ENCODE measurements at places on chromosomes 5 and 9. TPM values are rescaled to one million over a fixed set of nuclear protein-coding genes. Genes with fewer than 3 reads are reported as not detected.
A peak's percentile ranks its signal among the peaks of the same experiment; 100 is the strongest.

Gene CHSY3
- not detected for total RNA-seq

Gene SPINK6
- total RNA-seq, result not detected

Gene SPINK13
- total RNA-seq, result not detected

Gene FOXD4
- total RNA-seq, result 0.13 TPM

Gene PCDHGB7
- total RNA-seq, result not detected

Gene FBP2
- total RNA-seq, result not detected

Gene CATSPER3
- total RNA-seq, result 0.55 TPM

Gene TAF11L5
- not detected for total RNA-seq

Gene ACSL6
- total RNA-seq, result 10.6 TPM

Gene DMRT1
- not detected for total RNA-seq

Gene PLAC8L1
- 0.50 TPM for total RNA-seq

Gene PDLIM4
- total RNA-seq, result not detected

Gene MYMK
- not detected for total RNA-seq

Gene GZMA
- total RNA-seq, result 1,099 TPM

Gene SYNPO
- 0.10 TPM for total RNA-seq

GRCh38 chr5:127746756-127747155 is 43.6 kb downstream of the CCDC192 start:
- H3K36me3 ChIP-seq, result no peaks in the 10 kb centered on the region
- H3K4me1 ChIP-seq, result no peaks in the 10 kb centered on the region
- no peak for DNase-seq

- H3K27ac ChIP-seq, result no peak overlapping the region
- no peaks in the 10 kb centered on the region for H3K4me1 ChIP-seq
- H3K4me3 ChIP-seq, result no peak overlapping the region
- H3K36me3 ChIP-seq, result no peaks in the 10 kb centered on the region
- no peaks in the 10 kb centered on the region for H3K27me3 ChIP-seq
- no peak for DNase-seq
Measured at GRCh38 chr5:180636016-180636402, 13.4 kb downstream of the FLT4 start.

DNA sequence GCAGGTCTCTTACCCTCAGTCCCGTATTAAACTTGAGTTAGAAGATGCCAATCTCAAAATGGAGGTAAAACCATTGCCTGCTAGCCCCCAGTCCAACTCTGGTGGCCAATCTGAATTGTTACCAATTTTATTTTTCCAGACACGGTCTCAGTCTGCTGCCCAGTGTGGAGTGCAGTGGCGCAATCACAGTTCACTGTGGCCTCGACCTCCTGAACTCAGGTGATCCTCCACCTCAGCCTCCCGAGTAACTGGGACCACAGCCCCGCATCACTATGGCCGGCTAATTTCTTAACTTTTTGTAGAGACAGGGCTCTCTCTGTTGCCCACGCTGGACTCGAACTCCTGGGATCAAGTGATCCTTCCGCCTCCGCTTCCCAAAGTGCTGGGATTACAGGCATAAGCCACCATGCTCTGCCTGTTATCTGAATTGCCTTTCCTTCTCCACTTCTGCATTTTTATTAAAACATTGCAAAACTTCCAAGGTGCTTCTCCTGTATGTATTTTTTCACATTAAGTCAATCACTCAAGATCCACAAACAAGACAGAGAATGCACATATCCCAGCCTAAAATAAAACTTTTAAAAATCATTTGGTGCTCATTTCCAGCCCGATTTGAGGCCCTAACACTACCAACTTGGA is 2.3 kb downstream of the FANCC start:
- H3K4me3 ChIP-seq, result no peak overlapping the region
- no peak for DNase-seq
- no peaks in the 10 kb centered on the region for H3K36me3 ChIP-seq
- H3K27me3 ChIP-seq, result peaks cover 4% of the 10 kb centered on the region

DNA sequence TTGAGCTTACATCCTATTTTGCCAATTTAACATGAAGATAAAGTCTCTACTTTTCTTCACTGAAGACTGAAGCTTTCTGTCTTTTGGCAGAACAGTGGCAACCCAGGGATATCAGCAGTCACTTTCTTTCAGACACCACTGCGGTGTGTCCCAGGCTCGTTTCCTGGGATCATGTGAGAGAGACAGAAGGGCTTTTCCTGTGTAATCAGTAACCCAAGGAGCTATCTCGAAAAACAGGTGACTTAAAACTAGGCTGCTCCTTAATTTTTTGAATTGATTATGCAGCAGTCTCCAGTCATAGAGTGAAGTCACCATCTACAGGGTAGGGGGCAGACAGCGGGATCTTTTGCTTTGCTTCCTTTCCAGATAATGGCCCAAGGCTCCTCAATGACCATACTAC is 68.5 kb downstream of the ZNF462 start:
- H3K4me1 ChIP-seq, result no peaks in the 10 kb centered on the region
- no peak for DNase-seq
- H3K27me3 ChIP-seq, result no peaks in the 10 kb centered on the region
- no peak overlapping the region for H3K27ac ChIP-seq
- no peaks in the 10 kb centered on the region for H3K36me3 ChIP-seq

DNA sequence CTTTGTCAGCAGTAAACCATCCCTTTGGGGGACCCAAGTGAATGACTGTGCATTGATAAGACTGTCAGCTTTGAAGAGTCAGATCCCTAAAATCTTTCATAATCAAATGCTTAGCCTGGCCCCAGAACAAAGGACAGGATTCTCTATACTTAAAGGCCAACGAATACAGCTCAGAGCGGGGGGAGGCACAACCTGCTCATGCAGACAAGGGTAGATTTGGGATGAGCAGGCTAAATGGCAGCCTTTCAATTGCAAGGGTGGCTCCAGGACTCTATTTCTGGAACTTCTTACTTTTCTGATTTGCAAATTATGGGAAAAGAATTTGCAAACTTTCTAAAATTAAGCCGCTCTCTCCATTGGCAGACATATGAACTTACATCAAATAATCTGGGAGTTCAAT is 66.4 kb downstream of the ELL2 start:
- H3K36me3 ChIP-seq, result peaks cover 61% of the 10 kb centered on the region
- H3K4me3 ChIP-seq, result no peak overlapping the region
- peaks cover 1% of the 10 kb centered on the region for H3K4me1 ChIP-seq
- no peak for DNase-seq
- H3K27ac ChIP-seq, result no peak overlapping the region

GRCh38 chr9:18071651-18072060 is 402.3 kb upstream of the ADAMTSL1 start:
- no peak overlapping the region for H3K4me3 ChIP-seq
- H3K27ac ChIP-seq, result no peak overlapping the region
- no peaks in the 10 kb centered on the region for H3K27me3 ChIP-seq
- no peak for DNase-seq
- H3K36me3 ChIP-seq, result no peaks in the 10 kb centered on the region

- peak overlapping the region; percentile 63 for H3K4me3 ChIP-seq
- peaks cover 25% of the 10 kb centered on the region for H3K36me3 ChIP-seq
- H3K27me3 ChIP-seq, result no peaks in the 10 kb centered on the region
- H3K4me1 ChIP-seq, result peaks cover 82% of the 10 kb centered on the region
Measured at GRCh38 chr5:10634050-10634449, 70.2 kb downstream of the ANKRD33B start.

DNA sequence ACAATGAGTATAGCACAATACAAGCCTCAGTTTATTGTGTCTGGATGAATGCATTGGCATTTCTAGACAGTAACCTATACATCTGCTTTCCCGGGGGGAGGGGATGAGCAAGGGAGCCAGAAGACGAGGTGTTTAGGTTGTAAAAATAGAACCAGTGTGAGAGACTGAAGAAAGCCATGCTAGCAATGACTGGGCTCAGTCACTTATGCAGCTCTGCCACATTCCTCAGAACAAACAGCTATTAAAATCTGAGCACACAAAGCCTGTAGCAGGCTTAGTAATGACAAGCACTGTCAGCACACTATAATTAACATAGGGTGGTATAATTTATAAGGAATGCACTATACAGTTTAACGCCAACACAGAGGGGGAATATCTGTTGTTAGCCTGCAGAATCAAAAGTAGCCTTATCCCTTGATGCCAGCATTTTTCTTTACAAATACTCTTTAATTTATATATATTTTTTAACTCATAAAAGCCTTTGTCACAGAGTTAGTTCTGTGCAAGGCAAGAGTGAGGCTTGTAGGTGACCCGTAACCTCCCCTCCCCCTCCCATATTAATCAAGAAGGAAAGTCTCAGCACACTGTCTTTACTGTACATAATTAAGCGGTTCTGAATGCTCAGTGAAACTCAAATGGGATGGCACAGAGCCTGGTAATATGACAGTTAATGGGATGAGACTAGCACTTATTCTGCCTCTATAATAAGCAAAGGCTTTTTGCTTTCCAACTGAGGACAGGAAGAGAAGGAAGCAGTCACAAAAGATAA is 295.4 kb downstream of the CSNK1G3 start:
- no peaks in the 10 kb centered on the region for H3K27me3 ChIP-seq
- DNase-seq, result no peak
- no peak overlapping the region for H3K27ac ChIP-seq
- no peaks in the 10 kb centered on the region for H3K36me3 ChIP-seq
- H3K4me1 ChIP-seq, result no peaks in the 10 kb centered on the region

GRCh38 chr9:135422341-135422944 is 57.1 kb upstream of the PPP1R26 start:
- H3K36me3 ChIP-seq, result no peaks in the 10 kb centered on the region
- no peaks in the 10 kb centered on the region for H3K27me3 ChIP-seq
- no peak overlapping the region for H3K4me3 ChIP-seq
- no peaks in the 10 kb centered on the region for H3K4me1 ChIP-seq

GRCh38 chr5:93433422-93433821 is 147.6 kb downstream of the NR2F1-AS1 start:
- H3K4me3 ChIP-seq, result no peak overlapping the region
- H3K27ac ChIP-seq, result no peak overlapping the region
- no peaks in the 10 kb centered on the region for H3K27me3 ChIP-seq
- H3K4me1 ChIP-seq, result no peaks in the 10 kb centered on the region
- H3K36me3 ChIP-seq, result no peaks in the 10 kb centered on the region

GRCh38 chr5:180807046-180807445 is 4.4 kb upstream of the MGAT1 start:
- H3K4me3 ChIP-seq, result peak overlapping the region; percentile 92
- no peak for DNase-seq
- H3K27me3 ChIP-seq, result no peaks in the 10 kb centered on the region
- H3K27ac ChIP-seq, result peak overlapping the region; percentile 99

- H3K4me1 ChIP-seq, result no peaks in the 10 kb centered on the region
- DNase-seq, result no peak
- H3K27me3 ChIP-seq, result no peaks in the 10 kb centered on the region
- no peak overlapping the region for H3K4me3 ChIP-seq
Measured at GRCh38 chr5:72055636-72056035, 51.6 kb upstream of the MAP1B start.

DNA sequence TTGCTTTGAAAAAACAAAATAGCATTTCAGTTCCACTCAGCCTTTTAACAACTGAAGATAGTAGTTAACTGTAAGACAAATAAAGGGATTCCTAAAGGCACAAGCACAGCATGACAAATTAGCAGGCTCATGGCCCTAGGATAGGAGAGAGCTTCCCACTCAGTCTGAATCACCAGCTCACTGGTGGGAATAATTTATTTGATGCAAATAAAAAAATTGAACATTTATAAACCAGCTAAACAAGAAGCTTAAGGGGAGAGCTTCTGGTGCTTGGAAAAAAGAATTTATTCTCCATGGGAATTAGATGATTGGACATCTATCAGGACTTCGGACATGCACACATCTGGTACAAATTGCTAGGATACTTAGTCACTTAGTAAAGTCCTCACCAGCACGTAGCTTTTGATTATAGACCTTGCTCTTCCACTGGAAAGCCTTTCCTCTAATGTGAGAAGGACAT is 294.1 kb upstream of the TNC start:
- peaks cover 12% of the 10 kb centered on the region for H3K27me3 ChIP-seq
- no peaks in the 10 kb centered on the region for H3K36me3 ChIP-seq
- no peak overlapping the region for H3K4me3 ChIP-seq
- DNase-seq, result no peak

GRCh38 chr9:134642385-134643181 is 980 bp downstream of the COL5A1 start:
- H3K4me3 ChIP-seq, result no peak overlapping the region
- H3K4me1 ChIP-seq, result no peaks in the 10 kb centered on the region
- H3K27me3 ChIP-seq, result peaks cover 21% of the 10 kb centered on the region
- no peak for DNase-seq

DNA sequence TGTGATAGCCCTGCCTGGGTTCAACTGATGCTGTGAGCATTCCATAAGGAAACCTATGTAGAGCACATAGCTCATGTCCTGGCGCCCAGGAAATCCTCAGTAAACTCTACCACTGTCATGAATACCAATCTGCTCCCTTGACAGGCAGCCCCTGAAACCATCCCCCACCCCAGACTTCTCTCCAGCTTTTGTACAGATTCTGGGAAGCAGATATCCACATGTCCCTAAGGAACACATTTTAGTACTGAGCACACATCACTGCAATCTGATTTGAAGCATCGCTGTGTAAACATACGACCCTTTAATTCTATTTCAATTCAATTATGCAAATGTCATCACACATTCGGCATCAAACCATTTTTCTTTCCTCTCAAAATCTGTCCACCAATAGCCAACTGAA is 89.5 kb upstream of the FSTL4 start:
- peaks cover 14% of the 10 kb centered on the region for H3K4me1 ChIP-seq
- no peak for DNase-seq
- no peak overlapping the region for H3K27ac ChIP-seq
- H3K27me3 ChIP-seq, result no peaks in the 10 kb centered on the region
- H3K4me3 ChIP-seq, result no peak overlapping the region

GRCh38 chr9:9045572-9045971 is 1246.0 kb upstream of the DMAC1 start:
- H3K27me3 ChIP-seq, result no peaks in the 10 kb centered on the region
- H3K36me3 ChIP-seq, result no peaks in the 10 kb centered on the region
- H3K4me3 ChIP-seq, result no peak overlapping the region
- H3K27ac ChIP-seq, result no peak overlapping the region
- no peak for DNase-seq

GRCh38 chr5:82356808-82357671 is 78.9 kb upstream of the RPS23 start:
- peak; percentile 81 for DNase-seq
- no peaks in the 10 kb centered on the region for H3K27me3 ChIP-seq
- H3K36me3 ChIP-seq, result peaks cover 3% of the 10 kb centered on the region

DNA sequence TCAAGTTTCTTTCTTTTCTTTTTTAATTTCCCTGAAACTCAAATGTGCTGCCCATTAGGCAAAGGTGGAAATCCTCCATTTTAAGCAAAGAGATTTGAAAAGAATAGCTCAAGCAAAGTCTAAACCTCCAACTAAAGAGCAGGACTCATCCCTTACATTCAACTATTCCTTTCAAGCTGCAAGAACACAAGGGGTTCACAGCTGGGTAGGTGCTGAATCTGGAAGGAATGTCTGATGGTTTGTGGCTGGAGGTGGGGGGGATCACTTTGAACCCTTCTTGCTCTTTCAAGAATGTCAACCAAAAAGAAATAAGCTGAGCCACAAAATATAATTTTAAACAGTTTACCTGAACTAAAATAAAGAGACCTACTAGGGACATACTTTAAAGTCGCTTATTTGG is 375.7 kb upstream of the CDH10 start:
- DNase-seq, result no peak
- no peaks in the 10 kb centered on the region for H3K4me1 ChIP-seq
- H3K27me3 ChIP-seq, result no peaks in the 10 kb centered on the region
- H3K27ac ChIP-seq, result no peak overlapping the region

- peak overlapping the region; percentile 71 for H3K27ac ChIP-seq
- peaks cover 39% of the 10 kb centered on the region for H3K27me3 ChIP-seq
- peak overlapping the region; percentile 45 for H3K4me3 ChIP-seq
- H3K4me1 ChIP-seq, result peaks cover 37% of the 10 kb centered on the region
- no peaks in the 10 kb centered on the region for H3K36me3 ChIP-seq
Measured at GRCh38 chr9:129270903-129271431, 92.9 kb upstream of the IER5L start.

Data from activated CD4-positive, alpha-beta memory T cell treated with anti-CD3 and anti-CD28 coated beads, Interleukin-2, amount 10 ng/mL, durations not matched to agents 7 days and 5 days (primary cell).